Thoracic aorta (tissue), 2 donors: ENCODE measurements at places on chromosomes 5 and 9. TPM values are rescaled to one million over a fixed set of nuclear protein-coding genes. Genes with fewer than 3 reads are reported as not detected.

The IL13 gene
- total RNA-seq, result not detected

GRCh38 chr5:110809006-110809405 lies 70.2 kb downstream of the SLC25A46 start:
- DNase-seq, result no peak

DNA sequence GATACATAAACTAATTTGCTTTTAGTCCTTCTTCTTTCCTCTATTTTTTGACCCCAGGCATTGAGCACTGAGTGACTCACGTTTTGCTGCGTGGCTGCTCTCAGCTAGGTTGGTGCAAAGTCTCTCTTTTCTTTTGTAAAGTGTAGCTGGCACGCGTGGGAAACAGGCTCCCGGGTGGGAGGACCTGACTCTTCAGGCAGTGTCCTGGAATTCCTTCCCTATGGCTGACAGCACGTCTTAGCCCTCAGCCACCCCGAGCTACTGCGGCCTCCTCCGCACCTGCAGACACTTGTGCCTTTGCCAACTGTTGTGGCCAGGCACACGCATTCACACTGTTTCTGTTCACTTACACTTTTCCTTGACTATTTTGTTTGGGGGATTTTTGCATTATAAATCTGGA lies 877 bp upstream of the SCGB3A1 start:
- DNase-seq, result no peak

- DNase-seq, result no peak
These were observed 15.0 kb downstream of the ORM2 start for GRCh38 chr9:114344692-114345091.

GRCh38 chr5:151628112-151628823 lies 37.1 kb upstream of the FAT2 start:
- DNase-seq, result no peak

DNA sequence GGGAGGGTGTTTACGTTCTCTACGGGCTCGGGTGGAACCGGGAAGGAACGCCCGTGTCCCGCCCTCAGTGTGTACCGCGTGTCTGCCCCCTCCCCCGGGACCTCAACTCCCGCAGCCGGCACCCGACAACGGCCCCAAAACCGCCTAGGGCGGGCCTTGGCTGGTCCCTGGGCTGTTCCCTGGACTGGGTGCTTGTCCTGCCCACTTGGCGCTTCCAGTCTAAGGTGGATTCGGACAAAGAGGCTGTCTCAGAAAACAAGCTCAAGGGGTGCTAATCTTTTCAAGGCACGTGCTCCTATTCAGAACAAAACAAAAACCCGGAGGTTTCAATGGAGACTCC lies 379 bp upstream of the CLK4 start:
- DNase-seq, result no peak
